WTC11 (cell line): ENCODE measurements at places on chromosomes 7 and 10. TPM values are rescaled to one million over a fixed set of nuclear protein-coding genes. Genes with fewer than 3 reads are reported as not detected.

DNA sequence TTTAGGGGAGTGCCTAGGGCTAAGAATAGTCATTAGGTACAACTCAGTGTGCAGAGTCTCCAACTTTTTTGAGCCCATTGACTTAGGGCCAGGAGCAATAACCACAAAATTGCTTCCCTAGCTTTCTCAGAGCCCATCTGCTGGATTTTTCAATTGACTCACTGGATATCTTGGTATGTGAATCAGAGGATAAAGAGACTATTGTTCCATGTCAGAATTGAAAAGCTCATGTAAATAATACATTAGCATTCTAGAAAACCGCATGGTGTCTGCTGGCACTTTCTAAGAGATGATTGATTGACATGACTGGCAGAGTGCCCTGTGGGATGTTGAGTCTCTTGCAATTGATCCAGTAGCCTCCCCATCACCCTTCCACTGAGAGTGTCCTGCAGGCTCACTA is 246.2 kb downstream of the CCDC7 start:
- peaks cover 12% of the 10 kb centered on the region for H3K36me3 ChIP-seq
- no peak overlapping the region for H3K4me3 ChIP-seq
- H3K27me3 ChIP-seq: no peaks in the 10 kb centered on the region
- no peaks in the 10 kb centered on the region for H3K4me1 ChIP-seq
- no peak overlapping the region for H3K27ac ChIP-seq

DNA sequence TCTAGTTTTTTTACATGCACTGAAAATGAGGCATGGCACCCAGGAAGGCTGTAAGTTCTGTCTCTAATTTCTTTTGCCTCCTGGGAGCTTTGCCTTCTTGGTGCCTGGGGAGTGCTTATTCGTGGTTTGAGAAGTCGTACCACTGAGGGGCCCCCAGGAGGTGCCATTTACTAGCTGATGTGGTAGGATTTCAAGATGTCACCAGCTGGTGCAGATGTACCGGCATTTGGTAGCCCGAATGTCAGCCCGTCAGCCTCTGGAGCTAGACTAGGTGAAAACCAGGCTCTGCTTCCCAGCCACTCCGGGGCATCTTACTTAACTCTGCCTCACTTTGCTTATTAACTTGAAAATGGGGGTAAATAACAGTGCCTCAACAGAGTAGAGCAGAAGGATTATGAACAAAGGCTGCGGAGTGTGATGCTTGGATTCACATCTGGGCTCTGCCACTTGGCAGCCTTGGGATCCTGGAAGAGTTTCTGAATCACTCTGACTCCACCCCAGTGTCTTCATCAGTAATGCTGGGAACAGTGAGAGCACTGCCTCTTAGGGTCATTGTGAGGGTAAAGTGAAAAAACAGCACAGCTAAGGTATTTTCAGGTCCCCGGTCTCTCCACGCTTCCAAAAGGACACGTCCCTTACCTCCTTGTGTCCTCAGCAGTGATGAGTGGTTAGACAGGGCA is 31.4 kb upstream of the BTBD16 start:
- no peaks in the 10 kb centered on the region for H3K4me1 ChIP-seq
- peaks cover 33% of the 10 kb centered on the region for H3K36me3 ChIP-seq
- H3K27ac ChIP-seq: no peak overlapping the region
- DNase-seq: no peak
- no peak overlapping the region for H3K4me3 ChIP-seq
- no peaks in the 10 kb centered on the region for H3K27me3 ChIP-seq

- no peak for DNase-seq
- H3K4me1 ChIP-seq: peaks cover 23% of the 10 kb centered on the region
- no peaks in the 10 kb centered on the region for H3K36me3 ChIP-seq
- H3K27me3 ChIP-seq: peaks cover 31% of the 10 kb centered on the region
- H3K27ac ChIP-seq: no peak overlapping the region
Measured at GRCh38 chr7:129431911-129432643, 2.2 kb upstream of the STRIP2 start.

DNA sequence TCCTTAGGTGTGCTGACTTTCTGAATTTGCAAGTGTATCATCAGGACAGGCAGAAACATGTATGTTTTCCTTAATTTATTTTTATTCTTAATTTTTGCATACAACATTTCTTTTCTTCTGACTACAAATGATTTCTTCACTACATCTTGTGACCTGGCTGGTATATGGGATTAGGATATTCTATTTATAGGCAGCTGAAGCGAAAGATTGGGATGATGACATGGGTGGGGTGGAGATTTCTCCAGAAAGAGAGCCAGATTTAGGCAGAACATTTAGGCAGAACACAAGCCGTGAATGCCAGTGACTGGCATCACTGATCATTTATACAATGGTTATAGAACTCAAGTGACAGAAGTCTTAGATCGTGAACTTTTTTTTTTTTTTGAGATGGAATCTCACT is 256.7 kb downstream of the KLF6 start:
- no peaks in the 10 kb centered on the region for H3K27me3 ChIP-seq
- H3K4me3 ChIP-seq: no peak overlapping the region
- no peaks in the 10 kb centered on the region for H3K4me1 ChIP-seq

DNA sequence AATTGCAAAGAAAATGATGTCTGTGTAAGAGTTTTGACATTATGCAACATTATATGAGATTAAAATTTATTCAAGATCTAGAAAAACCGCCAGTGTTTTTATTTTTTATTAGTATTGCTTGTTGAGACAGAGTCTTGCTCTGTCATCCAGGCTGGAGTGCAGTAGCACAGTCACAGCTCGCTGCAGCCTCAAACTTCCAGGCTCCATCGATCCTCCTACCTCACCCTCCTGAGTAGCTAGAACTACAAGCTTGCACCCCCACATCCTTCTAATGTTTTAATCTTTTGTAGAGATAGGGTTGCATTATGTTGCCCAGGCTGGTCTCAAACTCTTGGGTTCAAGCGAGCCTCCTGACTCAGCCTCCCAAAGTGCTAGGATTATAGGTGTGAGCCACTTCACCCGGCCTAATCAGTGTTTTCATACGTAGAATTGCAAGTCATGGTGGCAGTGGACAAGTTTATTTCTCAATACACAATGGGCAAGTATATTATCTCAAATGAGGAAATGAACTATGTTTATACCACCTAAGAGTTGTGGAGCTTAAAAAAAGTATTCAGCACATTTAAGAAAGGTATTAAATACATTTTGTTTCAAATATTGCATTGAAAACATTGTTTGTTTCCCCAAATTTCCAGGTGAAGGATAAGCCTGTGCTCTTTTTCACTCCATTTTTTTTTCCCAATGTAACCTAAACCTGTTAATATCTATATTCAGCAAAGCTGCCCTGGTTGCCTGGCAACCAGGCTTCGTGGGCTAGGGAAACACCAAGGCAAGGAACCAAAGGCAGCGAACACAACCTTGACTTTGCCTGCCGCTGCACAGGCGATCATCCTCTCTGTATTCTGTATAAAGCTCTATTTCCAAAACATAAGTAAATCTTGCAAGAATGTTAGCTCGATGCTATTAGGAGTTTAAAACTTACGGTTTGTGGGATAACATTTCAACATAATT is 163.9 kb downstream of the CACNB2 start:
- H3K27ac ChIP-seq: no peak overlapping the region
- no peaks in the 10 kb centered on the region for H3K36me3 ChIP-seq
- no peaks in the 10 kb centered on the region for H3K27me3 ChIP-seq
- DNase-seq: no peak

DNA sequence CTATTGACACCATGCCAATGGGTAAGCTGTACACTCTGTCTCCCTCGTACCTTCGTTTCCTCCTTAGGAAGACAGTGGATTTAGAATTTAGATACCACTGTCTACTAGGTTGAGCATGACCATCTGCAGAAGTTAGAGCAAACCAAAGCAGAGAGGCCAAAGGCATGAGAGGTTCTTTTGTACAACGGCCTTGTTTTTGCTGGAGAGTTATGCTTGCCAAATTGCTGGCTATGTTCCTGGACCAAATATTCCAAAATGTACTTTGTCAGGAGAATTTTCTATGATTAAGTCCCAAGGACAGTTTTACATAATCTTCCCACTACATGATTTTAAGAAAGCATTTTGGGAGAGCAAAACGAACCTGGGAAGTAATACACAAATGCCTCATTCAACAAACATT is 47.9 kb upstream of the PLCE1 start:
- no peak overlapping the region for H3K4me3 ChIP-seq
- no peaks in the 10 kb centered on the region for H3K4me1 ChIP-seq
- peaks cover 2% of the 10 kb centered on the region for H3K27me3 ChIP-seq
- H3K36me3 ChIP-seq: no peaks in the 10 kb centered on the region

DNA sequence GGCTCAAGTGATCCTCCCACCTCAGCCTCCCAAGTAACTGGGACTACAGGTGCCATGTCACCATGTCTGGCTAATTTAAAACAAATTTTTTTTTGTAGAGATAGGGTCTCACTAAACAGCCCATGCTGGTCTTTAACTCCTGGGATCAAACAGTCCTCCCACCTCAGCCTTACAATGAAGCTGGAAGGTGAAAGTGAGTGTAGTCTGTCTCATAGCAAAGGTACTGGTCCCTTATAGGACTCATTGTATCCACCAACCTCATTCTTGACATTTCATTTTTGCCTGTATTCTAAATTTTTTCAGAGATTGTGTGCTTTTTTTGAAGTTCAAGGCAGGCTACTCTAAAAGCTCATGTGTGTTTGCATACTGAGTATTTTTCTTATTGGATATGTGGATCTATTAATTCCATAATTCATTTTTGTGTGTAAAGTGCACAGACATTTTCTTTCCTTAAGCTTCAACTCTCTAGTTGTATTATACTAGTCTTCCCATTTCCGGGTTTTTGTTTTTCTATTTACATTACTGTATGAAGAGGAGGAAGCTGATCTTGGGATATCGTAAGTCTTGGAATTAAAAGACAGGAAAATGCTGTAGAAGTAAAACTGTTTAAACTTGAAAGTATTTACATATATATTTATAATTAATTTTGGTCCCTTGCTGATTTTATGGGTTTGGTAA is 13.3 kb downstream of the KMT2E start:
- no peaks in the 10 kb centered on the region for H3K27me3 ChIP-seq
- no peaks in the 10 kb centered on the region for H3K36me3 ChIP-seq
- no peak overlapping the region for H3K27ac ChIP-seq
- peaks cover 41% of the 10 kb centered on the region for H3K4me1 ChIP-seq
- DNase-seq: no peak
- H3K4me3 ChIP-seq: no peak overlapping the region

The AMPH gene
- 8.9 to 10.0 TPM (median 9.0 TPM) in 3 replicates for total RNA-seq

- H3K4me1 ChIP-seq: peaks cover 46% of the 10 kb centered on the region
- no peak overlapping the region for H3K4me3 ChIP-seq
- peaks cover 11% of the 10 kb centered on the region for H3K36me3 ChIP-seq
- no peaks in the 10 kb centered on the region for H3K27me3 ChIP-seq
- peak overlapping the region; percentile 51 for H3K27ac ChIP-seq
Measured at GRCh38 chr7:47520406-47520805, 61.5 kb downstream of the TNS3 start.

The MICU1 gene
- total RNA-seq: 34.5 to 36.1 TPM (median 36.0 TPM) in 3 replicates

The MYL10 gene
- not detected in 3 replicates for total RNA-seq

The HUS1 gene
- 31.1 to 33.4 TPM (median 32.7 TPM) in 3 replicates for total RNA-seq

- peak; percentile 47 for DNase-seq
- peaks cover 47% of the 10 kb centered on the region for H3K27me3 ChIP-seq
- H3K27ac ChIP-seq: no peak overlapping the region
- no peak overlapping the region for H3K4me3 ChIP-seq
- H3K4me1 ChIP-seq: peaks cover 11% of the 10 kb centered on the region
Measured at GRCh38 chr7:1400371-1400770, 58.9 kb downstream of the MICALL2 start.

GRCh38 chr7:94941844-94942632 is 34.6 kb downstream of the PPP1R9A start:
- DNase-seq: no peak
- H3K27ac ChIP-seq: no peak overlapping the region

DNA sequence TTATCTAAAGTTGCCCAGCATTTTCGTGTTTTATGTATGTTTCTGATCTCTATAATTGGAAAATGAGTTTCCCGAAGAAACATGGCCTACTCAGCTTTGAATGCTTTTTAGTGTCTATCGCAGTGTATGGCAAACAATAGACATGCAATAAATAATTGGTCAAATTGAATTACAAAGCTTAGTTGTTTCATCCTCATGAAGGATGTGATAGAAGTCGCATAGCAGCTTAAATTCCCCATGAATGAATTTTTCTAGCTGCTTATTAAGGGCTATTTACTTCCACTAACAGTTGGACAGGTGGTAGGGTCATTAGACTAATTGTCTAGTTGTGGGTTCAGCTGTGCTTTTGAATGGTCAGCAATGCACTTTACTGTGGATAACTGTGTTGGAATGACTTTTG is 467.3 kb upstream of the MBL2 start:
- no peak overlapping the region for H3K4me3 ChIP-seq
- no peaks in the 10 kb centered on the region; the same call in 1 of the 2 replicates for H3K27me3 ChIP-seq
- H3K36me3 ChIP-seq: peaks cover 27% of the 10 kb centered on the region
- peaks cover 6% of the 10 kb centered on the region; the same call in 1 of the 2 replicates for H3K4me1 ChIP-seq
- DNase-seq: no peak

The PTPRZ1 gene
- 105 to 114 TPM (median 107 TPM) in 3 replicates for total RNA-seq

The GARIN1A gene
- 0.14 to 0.15 TPM in 2 of 3 replicates, not detected in the other for total RNA-seq

The PRSS2 gene
- total RNA-seq: 27.6 to 41.2 TPM (median 28.2 TPM) in 3 replicates

DNA sequence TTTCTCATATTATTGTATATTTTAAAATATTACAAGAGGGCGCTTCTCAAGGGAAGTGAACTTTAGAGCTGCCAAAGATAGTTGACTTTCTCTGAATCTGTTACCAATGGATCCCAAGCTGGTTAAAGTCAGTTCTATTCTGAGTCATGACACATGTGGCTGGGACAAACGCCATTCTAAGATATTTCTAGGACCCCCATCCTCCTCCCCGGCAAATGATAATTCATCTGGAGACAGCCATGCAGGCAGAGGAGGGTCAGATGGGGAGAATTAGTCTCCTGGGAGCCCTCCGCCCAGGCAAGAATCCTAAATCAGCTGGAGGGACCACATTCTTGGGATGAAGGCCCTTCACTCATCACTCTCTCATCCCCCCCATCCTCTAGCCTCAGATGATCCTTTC is 187.7 kb downstream of the GFRA1 start:
- no peak overlapping the region for H3K27ac ChIP-seq
- DNase-seq: no peak
- H3K27me3 ChIP-seq: no peaks in the 10 kb centered on the region

DNA sequence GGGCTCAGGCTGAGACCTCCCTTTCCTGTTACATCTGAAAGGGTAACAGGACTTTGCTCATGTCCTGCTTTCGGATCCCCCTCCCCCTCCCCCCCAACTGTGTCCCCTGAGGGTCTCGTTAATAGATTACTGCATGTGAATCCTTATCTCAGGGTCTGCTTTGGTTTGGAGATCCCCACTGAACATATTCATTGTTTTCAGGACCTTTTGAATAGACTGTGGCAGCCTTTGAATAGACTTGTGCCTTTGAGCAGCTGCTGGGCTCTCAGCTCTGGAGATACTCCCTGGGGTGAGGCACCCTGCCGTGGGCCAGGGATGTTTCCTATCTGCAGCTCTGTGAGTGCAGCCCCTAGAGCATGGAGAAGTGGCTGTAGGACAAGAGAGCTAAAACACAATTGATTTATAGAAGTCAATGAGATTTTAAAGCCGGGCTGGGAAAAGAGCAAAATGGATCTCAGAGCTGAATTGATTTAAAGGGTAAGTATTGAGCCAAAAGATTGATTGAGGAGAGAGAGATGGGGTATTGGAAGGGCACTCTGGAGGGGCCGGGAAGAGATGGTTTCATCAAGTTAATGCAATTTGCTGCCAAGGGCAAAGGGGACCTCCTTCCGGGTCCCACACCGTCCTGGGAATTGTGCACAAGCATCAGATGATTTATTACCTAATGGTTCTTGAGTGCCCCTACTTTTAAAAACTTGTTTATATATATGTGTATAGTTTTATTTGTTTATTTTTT is 9.9 kb downstream of the ARHGAP22 start:
- no peaks in the 10 kb centered on the region for H3K36me3 ChIP-seq
- H3K4me3 ChIP-seq: peak overlapping the region; percentile 11; the same call in 1 of the 2 replicates
- H3K27ac ChIP-seq: no peak overlapping the region; the same call in 1 of the 2 replicates
